Esophagus squamous epithelium (tissue), 5 donors: ENCODE measurements at places on chromosomes 12 and 14.

GRCh38 chr14:92315050-92315805 is 7.7 kb upstream of the SLC24A4 start:
- no peak for DNase-seq

DNA sequence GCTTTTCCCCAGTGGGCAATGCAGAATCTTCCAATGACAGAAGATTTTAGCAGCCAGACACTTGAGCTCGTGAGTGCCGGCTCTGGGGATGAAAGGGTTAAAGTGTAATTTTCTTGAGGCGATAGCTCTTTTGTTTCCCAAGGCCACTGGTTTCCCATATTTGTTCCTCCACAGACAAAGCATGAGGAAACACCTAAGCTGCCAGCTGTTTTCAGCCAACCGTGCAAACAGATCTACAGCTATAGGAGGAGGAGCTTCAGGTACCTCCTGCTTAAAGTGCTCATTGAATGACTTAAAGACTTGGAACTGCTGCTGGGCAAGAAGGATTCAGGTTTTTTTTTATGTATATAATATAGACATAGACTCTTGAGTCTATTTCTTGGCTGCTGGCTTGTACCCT is 1311.5 kb downstream of the TMEM121 start:
- DNase-seq = no peak

- no peak for DNase-seq
These were observed at the start of gene PDE3A for GRCh38 chr12:20368114-20368650. Gene PDE3A, plus strand, starts transcription at chr12:20368537. Its CDS starts 748 bp downstream, at chr12:20369285.

- DNase-seq = no peak
These were observed 59.9 kb downstream of the PRKAB1 start for GRCh38 chr12:119727600-119728443.

GRCh38 chr12:57754411-57755193 is at the start of gene MARCHF9:
Gene MARCHF9, plus strand, starts transcription at chr12:57755103. Its CDS starts 426 bp downstream, at chr12:57755529.
- peak; percentile 43 for DNase-seq

GRCh38 chr12:127823801-127824200 is 443.2 kb upstream of the TMEM132C start:
- DNase-seq = no peak

GRCh38 chr14:56276108-56276507 is 157.9 kb downstream of the PELI2 start:
- no peak for DNase-seq

GRCh38 chr14:81179631-81180030 is 41.1 kb downstream of the GTF2A1 start:
- no peak for DNase-seq
